ENCODE measurements at places on chromosomes 12 and 14. TPM values are rescaled to one million over a fixed set of nuclear protein-coding genes. Genes with fewer than 3 reads are reported as not detected.

DNA sequence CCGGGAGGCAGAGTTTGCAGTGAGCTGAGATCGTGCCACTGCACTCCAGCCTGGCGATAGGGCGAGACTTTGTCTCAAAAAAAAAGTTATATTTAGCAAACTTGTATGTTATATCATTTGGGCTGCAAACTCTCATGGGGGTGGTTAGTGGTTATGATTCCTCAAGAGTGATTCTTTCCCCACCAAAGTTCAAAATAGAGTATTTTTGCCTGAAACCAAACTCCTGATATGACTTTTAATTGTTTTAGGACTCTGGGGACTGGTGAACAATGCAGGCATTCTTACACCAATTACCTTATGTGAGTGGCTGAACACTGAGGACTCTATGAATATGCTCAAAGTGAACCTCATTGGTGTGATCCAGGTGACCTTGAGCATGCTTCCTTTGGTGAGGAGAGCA, 18.6 kb downstream of the HSD17B6 start:
- DNase-seq = no peak

DNA sequence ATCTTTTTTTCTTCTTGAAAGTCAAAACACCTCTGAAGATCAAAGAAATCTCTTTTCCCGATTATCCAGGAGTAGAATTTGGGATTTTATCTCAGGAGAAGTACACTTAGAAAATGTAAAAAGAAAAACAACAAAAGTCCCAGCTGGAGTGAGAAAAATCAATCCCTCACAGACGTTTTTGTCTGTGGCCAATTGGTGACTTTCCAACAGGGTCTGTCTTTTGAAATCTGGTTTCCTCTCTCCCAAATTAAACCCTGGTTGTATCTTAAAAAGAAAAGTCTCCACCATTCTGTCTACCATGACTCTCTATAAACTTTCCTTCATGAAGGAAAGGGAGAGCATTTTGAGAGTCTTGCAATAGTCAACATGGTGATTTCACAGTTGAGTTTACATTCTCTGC, 88.1 kb downstream of the DACT1 start:
- no peak for DNase-seq

DNA sequence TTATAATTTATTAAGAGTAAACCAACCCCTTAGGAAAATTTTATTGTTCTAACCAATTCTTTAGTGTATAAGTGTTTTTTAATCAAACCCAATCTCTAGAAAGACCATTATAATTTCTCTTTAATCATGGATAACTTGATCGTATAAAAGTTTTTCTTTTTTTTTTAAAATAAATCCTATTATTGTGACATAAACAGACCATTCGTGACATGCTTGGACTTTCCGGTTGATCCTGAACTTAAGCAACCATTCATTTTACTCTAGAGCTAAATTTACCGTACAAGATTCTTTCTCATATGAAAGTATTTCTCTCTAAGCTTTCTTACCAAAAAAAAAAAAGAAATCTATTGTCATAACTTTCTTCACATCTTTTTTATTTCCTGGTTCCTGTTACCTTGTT, 32.6 kb upstream of the SLC38A4 start:
- DNase-seq = no peak

DNA sequence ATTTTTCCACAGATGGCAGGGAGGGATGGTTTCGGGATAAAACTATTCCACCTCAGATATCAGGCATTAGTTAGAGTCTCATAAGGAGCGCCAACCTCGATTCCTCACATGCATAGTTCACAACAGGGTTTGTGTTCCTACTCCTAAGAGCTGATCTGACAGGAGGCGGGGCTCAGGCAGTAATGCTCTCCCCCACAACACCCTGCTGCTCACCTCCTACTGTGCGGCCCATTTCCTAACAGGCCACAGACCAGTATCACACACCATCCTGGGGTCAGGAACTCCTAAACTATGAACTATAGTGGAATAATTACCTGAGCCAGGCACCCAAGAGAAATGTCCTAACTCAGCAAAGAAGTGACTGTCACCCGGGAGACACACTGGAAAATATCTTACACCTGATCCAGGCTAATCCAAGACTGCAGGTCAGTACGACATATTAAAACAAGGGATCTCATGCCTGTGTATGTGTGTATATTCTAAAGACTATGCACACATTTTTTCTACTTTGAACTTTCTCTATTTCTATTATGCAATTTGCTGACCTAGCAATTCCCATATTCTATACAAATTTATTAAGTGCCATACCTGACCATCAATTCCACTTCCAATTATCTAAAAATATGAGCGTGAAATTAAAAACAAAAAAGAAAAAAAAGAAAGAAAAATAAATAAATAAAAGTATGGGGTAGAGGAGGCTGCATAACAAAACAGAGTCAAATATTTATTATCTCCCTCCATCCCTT, 4.7 kb downstream of the NAA25 start:
- DNase-seq = no peak

GRCh38 chr12:85147331-85147730, 111.2 kb downstream of the LRRIQ1 start:
- no peak for DNase-seq

DNA sequence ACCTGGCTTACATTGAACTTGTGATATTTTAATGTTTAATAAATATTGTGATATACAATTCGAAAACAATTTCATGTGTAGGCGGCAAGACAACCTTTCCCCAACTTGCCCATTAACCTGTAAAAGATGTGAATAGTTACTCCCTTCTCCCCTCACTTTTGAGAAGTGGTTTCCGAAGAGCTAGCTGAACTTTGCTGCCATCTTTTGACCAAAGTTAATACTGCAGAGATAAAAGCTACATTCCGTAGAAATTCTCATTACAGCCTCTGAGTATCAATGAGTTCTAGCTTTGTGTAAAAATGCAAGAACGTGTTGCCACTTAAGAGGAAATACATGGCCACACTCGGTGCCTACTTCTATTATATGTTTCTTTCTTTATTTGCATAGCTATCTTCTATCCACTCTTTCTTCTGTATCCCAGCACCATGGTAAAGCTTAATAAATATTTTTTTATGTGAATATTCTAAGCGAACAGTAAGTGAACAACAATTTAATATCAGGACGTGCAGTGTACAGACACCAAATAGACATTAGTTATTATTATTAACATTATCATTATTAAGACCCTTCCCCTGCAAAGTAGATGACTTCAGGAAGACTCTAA, 105.1 kb upstream of the TMEM260 start:
- no peak for DNase-seq

DNA sequence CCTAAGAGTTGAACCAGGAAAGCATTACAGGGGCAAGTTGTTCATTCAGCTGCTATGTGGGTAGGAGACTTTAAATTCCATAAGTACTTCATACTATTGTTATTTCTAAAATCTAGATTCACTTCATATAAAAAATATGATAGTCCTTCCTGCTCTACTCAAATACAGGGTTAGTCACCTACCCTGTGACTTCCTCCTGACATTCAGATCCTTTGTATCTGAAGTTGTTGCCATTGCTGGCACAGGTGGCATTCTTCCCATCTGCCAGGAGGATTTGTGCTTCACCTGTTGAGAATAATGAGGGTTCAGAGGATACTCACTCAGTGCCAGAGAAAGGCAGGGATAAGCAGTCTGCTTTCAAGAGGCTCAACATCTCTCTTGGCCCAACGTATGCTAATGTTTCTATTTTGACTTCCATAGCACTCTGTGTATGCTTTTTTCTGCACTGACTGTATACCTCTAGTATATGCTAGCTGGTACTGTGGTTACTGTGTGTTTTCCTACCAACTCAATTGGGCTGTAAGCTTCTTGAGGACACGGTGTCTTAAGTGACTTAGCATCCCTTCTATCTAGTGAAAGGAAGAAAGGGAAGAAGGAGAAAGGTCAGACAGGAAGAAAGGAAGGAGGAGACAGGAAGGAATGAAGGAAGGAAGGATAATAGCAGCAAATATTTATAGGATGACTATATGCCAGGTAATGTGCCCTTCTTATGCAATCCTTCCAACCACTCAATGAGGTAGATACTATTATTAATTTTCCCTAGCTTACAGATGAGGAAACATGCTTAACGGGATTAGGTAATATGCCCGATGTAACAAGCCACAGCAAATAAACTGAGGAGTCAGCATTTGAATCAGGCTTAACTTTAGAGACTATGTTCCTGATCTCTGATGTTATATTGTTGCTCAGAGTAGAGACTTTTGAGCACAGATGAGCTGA, 38.5 kb upstream of the FGF6 start:
- DNase-seq = no peak

DNA sequence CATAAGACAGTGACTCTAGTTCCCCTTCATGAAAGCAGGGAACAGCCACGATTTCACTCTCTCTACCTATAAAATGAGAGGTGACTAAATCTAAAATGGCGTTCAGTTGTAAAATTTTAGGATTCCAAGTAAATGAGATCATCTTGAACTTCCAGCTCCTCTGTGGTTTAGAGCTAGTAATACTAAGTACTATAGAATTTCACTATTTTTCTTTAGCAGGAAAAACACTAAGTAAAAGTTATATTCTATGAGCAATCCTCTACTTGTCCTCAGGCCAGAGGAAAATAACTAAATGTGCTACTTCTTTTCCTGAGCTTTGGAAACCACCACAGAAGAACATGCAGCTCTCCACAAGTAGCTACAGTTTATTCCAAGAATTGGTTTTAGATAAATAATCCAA, 55.6 kb downstream of the NIN start:
- DNase-seq = no peak

DNA sequence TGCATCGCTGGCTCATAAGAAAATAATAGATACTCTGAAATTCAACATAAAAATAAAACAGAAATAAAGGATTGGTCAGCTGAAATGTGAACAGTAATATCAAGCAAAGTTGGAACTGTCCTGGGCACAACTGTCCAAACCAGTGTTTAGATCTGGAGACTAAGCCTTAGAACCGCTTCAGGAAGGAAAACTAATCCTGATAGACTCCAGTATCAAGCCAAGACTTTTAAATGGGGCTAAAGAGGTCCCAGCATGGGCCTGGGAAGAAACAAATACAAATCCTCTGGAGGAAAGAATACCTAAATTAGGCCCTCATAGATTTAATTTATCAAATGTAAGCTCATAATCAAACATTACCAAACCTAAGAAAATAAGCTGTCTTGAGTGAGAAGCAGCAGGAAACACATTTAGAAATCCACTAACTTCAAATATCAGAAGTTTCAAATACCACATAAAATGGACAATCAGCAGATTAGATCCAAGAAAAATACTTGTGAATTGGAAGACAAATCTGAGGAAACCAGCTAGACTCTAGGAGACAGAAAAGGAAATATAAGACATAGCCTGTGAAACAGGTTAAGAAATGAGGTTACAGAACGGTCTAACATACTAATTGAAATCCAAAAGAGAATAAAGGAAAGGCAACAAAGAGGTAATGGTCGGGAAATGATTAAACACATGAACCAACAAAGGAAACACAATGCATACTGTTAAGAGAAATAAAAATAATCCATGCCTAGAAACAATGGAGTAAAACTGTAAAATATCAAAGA, 27.6 kb downstream of the SCAF11 start:
- no peak for DNase-seq

DNA sequence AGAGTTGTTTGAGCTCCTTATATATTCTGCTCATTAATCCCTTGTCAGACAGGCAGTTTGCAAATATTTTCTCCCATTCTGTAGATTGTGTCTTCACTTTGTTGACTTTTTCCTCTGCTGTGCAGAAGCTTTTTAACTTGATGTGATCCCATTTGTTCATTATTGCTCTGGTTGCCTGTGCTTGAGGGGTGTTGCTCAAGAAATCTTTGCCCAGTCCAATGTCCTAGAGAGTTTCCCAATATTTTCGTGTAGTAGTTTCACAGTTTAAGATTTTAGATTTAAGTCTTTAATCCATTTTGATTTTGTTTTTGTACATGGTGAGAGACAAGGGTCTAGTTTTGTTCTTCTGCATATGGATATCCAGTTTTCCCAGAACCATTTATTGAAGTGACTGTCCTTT, 19.8 kb downstream of the ABCC9 start:
- DNase-seq = no peak

GRCh38 chr14:105012171-105012985, 8.5 kb downstream of the CDCA4 start:
- DNase-seq = no peak

Gene PTGER2
- 2.7 TPM for total RNA-seq

Gene LTB4R2
- 23.4 TPM for total RNA-seq

Gene CHGA
- total RNA-seq = 191 TPM

Gene TCL1B
- 5.6 TPM for total RNA-seq

Gene NGDN
- total RNA-seq = 48.7 TPM

Gene DAO
- 0.81 TPM for total RNA-seq

Gene PROX2
- 0.06 TPM for total RNA-seq
